ENCODE measurements at places on chromosomes 6 and 20.

DNA sequence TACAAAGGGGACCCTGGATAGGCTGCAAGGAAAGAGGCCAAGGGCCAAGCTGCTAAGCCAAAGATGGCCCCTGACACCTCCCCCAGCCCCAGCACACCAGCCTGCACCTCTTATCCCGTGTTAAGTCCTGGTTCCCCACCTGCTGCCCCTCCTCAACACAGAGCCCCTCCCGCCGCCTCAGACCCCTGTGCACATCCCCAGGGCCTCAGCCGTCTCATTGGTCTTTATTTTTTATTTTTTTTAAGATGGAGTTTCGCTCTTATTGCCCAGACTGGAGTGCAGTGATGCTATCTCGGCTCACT is 37.1 kb upstream of the MDFI start:
- DNase-seq, result no peak

GRCh38 chr20:6122873-6123648 is at the start of gene FERMT1:
FERMT1 (minus strand) TSS chr20:6123030; CDS start chr20:6119554, 3,476 bp downstream.
- DNase-seq, result peak; percentile 20

DNA sequence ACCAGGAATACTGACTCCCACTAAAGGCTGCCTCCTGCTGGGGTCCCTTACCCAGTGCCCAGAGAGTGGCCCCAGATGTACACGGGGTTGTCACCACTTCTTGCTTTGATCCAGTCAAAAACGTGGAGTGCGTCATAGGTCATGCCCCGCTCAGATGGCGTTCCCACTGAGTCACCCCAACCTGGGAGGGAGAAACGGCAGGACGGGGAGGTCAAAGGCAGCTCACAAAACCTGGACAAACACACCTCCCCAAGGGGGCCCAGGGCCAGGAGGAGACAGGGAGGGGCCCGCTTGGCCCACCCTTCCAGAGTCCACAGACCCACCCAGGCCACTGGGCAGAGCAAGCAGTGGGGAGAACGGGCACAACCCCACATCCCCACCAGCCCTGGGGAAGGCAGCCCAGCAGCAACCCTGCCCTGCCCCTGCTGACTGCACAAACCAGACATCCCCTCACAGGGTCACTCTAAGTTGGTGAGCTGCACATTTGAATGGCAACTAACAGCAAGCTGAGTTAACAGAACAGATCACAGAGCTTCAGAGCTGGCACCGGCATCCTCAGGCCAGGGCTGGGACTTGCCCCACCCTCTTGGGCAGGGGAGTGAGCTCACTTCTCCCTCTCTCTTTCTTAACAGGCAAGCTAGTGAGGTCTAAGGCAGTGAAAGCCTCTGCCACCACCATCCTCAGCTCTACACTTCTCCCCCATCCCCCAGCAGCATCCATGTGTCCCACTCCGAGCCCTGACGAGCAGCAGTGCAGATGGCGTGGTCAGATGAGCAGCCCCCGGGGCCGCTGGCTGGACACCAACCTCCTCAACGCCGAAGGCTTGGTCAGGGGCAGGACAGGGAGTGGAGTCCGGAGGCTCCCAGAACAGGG is 61.7 kb downstream of the PYGB start:
- no peak for DNase-seq

- no peak for DNase-seq
Measured at GRCh38 chr6:91328241-91328640, 741.4 kb upstream of the MAP3K7 start.

DNA sequence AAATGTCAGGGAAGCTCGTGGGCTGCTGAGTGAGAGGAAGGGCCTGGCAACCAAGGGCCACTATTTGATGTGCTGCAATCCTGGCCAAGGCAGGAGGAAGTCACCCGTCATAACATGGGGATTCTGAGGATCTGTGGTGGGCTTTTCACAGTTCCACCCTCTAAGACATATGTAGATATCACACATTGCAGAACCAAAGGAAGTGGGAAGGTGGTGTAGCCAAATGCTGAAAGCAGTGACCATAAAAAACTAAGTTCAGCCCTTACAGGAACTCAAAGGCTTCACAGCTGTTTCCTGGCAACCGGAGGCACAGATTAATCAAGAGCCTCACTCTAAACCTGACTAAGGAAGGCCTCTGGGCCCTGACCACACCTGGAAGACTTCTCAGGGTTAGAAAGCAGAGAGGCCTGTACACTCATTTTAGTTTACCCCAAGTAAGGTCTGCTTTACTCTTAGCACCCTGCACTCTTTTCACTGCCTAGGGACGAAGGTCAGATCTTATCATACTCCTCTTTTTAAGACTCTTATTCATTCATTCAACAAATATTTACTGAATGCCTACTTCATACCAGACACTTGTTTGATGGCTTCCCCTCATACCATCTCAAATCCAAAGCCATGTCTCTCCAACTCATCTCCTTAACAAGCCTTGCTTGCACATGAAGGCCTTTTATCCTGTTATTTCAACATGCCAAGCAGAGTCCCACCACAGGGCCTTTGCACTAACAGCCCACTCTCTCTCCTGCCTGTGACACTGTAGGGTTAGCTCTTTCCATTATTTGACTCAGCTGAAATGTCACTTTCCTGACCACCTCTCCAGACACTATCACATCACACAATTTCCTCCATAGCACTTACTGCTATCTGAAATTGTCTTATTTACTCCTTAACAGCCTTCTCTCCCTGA is 2.6 kb downstream of the UBE2V1 start:
- peak; percentile 44 for DNase-seq

DNA sequence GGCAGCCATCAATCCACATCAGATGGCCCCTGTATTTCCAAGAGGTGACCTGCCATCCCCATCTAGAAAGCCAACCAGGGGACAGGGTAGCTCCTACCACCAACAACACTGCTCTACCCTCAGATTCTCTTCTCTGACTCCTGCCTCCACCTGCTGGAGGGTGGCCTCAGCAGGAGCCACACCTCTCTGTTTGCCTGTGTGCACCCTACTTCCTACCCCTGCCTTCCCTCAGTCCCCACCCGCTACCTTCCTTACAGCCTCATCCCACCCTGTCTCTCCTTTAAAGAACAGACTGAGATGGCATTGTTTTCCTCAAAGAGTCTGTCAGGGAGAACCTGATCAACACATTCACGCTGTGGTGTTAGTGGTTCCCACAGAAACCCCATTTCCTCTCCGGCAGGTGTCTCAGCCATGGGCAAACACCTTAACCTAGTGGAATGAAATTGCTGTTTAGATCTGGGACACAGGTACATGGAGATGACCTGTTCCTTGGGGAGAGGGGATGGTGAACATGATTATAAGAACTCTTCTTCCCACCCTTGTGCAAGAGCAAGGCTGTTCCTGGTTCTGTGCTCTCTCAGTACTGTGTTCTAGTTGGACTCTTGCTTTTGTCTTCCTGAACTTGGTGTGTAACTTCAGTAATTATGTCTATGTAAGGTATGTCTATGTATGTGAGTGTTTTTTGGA is 1.8 kb downstream of the ENTPD6 start:
- no peak for DNase-seq

DNA sequence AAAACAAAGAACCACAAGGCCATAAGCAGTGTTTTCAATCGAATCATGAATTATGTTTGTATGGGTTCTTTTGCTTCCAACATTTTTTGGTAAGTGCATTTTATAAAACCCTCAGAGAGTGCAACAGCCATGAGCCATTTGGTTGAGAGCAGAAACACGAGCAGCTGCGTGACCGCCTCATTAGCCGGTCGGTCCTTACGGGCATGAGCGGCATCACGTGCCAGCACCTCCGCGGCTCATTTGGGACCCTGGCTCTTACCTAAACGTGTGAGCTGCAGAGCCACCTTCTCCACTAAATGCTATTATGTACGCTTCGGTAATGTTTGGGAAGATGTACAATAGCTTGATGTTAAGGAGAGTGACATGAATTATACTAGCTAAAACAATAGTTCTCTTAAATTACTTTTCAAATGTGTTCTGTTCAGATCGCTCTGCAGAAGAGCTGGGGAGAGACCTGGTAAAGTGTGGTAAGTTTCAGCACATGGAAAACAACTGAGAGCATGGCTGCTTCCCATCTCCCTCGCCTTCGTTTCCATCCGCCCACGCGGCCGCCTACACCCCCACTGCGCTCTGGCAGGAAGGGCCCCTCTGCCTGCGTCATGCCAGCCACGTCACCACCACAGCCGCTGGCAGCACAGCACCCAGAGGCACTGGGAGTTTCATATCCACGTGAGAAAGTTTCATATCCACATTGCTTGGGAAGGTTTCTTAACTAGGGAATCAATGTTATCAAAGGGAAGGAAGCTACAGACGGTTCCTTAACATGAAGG is 23.7 kb upstream of the PDE10A start:
- DNase-seq, result no peak

All from germinal center (tissue), 1 donor.